ENCODE measurements at places on chromosomes 11 and 22.
A peak's percentile ranks its signal among the peaks of the same experiment; 100 is the strongest.

DNA sequence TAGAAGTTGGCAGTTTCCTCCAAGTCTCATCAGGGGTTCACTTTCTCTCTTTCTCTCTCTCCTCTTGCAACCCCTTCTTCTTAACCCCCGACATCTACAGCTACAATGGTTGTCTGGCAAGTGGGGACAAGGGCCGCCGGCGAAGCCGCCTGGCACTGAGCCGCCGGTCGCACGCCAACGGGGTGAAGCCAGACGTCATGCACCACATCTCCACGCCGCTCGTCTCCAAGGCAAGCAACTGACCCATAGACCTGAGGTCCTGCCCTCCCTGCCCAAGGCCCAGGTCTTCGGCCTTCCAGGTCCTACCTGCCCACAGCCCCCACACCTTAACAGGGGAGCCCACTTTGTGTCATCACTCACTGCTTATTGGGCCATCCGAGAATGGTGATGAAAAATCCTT lies 4.4 kb downstream of the PELI3 start:
- DNase-seq = no peak

DNA sequence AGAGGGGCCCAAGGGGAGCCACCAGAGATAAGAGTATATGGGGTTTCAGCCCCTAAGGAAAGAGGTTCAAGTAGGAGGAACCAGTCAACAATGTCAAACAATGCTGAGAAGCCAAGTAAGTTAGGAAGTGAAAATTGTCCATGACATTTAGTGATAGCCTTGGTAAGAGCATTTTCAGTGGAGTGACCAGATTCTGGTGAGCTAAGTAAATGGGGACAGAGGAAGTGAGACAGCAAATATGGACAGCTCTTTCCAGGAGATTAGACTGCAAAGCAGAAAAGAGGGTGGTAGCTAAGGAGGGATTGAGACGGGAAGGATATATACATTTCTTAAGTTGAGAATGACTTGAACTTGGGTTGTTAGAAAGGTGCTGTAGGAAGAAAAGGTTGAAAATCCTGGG lies 22.9 kb downstream of the POLD3 start:
- DNase-seq = no peak

DNA sequence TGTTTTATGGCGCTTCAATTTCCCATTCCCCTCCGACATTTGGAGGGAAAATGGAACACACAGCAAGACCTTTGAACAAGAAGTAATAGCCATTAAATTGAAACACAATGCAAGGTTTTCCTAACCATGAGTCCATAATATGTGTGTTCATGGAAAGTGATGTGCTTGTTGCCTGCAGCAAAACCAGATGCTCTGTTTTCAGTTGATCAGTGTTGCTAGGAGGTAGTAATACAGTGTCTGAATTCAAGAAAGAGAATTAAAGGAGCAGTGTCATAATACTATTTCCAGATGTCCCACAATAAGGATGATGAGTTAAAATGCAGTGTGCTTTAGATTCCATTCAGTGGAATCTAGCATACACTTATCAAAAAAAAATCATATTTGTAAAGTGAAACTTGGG lies 637.4 kb upstream of the API5 start:
- DNase-seq = no peak

DNA sequence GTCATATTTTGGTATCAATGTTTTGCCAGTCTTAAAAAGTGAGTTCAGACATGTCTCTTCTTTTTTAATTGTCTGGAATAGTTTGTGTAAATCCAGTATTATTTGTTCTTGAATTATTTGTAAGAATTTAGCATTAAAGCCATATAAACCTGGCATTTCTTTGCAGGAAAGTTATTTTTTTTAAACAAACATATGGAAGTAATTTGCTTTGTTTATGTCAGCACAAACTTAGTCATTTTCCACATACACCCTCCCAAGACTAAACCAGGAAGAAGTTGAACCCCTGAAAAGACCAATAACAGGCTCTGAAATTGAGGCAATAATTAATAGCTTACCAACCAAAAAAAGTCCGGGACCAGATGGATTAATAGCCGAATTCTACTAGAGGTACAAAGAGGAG lies 9.1 kb upstream of the CCDC81 start:
- no peak for DNase-seq

- DNase-seq = no peak
These were observed 52.9 kb downstream of the ST14 start for GRCh38 chr11:130212431-130212961.

- no peak for DNase-seq
These were observed 82.8 kb downstream of the NAT10 start for GRCh38 chr11:34188181-34188580.

- no peak for DNase-seq
These were observed 25.9 kb downstream of the PIWIL4 start for GRCh38 chr11:94593030-94593429.

DNA sequence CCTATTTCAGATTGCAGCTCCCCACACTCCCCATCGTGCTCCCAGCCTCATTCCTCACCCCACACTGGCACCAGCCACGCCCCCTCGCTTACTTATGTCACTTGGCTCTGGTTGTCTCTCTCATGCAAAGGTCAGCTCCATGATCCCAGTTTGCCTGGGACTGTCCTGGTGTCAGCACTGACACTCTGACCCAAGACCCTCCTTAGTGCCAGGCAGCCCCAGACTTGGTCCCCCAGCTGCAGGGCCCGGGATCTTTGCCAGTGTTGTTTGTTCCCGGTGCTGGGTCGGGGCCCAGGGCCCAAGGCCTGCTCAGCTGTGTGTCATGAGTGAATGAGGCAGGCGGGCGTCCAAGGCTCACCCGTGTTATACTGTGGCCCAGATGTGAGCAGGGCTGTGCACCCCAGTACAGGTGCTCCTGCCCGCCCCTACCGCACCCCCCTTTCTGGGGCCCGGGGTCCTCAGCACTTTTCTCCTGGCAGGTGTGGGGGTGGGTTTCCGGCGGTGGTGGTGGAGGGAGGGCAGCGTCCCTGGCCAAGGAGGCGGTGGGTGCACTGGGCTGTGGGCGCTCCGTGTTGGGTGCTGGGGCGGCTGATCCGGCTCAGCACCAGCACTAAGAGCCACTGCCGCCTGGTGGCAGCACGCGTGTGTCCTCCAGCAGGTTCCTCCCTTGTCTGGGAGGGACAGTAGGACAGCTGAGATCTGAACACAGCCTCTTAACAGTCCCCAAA lies 19.5 kb downstream of the IL17REL start:
- peak; percentile 78 for DNase-seq

DNA sequence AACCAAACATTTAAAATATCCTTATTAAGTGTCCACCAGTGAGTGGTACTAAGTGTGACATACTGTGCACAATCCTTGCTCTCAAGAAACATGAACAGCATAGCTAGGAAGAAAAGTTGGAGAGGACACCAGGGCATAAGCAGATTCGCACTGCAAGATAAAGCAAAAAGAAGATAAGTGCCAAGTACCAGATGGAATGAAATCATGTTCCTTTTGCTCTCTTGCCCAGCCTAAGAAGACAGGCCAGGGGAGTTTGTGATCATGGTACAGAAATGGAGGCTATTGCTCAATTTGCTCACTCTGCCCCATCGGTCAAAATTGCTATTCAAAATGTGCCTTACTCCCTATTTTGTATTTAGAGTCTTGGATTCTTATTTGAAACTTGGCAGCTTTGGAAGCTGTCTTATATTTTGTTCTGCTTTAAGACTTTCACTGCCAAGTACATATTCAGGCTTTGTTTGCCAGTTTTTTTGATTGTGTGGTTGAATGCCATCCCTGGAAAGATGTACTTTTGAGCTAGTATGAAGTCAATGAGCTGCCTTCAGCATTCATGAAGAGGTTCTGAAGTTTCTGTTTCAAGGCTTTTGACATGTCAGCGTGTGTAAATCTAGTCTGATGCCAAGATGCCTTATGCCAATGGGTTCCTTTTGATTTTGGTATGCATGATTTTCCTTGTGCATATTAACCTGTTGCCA lies 90.3 kb downstream of the PAX6 start:
- DNase-seq = no peak

GRCh38 chr11:67600324-67601029 lies 6.3 kb upstream of the NDUFV1 start:
- no peak for DNase-seq

- DNase-seq = no peak
These were observed 24.3 kb upstream of the ADA2 start for GRCh38 chr22:17243524-17243923.

GRCh38 chr11:33532257-33532656 lies 168.4 kb downstream of the C11orf91 start:
- DNase-seq = no peak

DNA sequence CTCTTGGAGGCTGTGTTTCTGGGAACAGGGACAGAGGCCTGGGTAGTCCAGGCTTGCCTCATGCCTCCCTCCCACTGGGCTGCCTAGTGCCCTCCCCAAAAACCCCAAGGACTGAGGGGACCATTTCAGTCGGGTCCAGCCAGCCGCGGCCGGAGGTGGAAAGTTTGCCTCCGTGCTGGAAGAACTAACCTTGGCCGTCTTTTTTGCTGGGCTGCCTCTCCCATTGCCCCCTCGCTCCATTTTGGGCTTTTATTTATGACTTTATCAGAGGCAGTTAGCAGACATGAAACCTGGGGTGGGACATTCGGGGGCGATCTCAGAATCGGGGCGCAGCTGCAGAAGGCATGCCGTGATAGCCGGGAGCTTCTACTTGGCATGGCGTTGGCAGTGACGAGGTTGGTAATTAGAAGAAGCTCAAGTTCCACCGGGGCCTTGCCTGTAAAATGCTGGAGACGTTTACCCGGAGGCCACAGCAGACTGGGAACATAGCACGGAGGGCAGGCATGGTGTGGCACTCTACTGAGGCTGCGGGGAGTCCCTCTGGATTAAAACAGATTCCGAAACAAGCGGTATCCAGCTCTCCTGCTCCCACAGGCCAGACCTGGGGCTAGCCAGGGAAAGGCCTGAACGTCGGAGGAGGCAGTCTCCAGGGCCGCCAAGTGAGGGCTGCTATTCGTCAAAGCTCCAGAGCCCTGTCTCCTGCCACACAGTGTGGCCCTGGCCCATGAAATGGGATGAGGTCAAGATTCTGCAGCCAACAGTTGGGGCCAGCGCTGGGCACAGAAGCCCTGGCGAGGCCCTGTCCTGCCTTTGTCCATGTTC lies 76.4 kb upstream of the PPARA start:
- DNase-seq = no peak

GRCh38 chr22:49972163-49973017 lies 11.8 kb downstream of the PIM3 start:
- DNase-seq = no peak

DNA sequence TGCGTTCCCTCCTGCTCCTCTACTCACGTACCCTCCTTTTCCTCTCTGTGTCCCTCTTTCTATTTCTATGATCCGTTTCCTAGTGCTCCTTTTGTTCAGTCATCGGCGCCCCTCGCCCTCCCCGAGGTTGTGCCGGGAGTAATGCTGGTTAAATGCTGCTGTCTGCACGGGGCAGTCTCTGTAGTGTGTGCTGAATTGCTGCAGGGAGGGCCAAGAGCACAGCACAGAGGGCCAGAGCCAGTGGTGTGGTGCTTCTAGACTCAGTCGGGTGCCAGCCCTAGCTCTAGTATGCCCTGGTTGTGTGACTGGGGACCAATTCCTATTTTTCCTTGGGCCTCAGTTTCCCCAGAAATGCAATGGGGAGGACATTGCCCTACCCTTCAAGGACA lies 98.3 kb downstream of the PKNOX2 start:
- DNase-seq = no peak

- no peak for DNase-seq
These were observed 9.3 kb downstream of the GNG3 start for GRCh38 chr11:62716816-62717215.

- DNase-seq = no peak
These were observed 8.3 kb downstream of the SEC14L6 start for GRCh38 chr22:30538280-30538679.

GRCh38 chr11:71355281-71355680 lies 92.9 kb downstream of the DHCR7 start:
- DNase-seq = no peak

DNA sequence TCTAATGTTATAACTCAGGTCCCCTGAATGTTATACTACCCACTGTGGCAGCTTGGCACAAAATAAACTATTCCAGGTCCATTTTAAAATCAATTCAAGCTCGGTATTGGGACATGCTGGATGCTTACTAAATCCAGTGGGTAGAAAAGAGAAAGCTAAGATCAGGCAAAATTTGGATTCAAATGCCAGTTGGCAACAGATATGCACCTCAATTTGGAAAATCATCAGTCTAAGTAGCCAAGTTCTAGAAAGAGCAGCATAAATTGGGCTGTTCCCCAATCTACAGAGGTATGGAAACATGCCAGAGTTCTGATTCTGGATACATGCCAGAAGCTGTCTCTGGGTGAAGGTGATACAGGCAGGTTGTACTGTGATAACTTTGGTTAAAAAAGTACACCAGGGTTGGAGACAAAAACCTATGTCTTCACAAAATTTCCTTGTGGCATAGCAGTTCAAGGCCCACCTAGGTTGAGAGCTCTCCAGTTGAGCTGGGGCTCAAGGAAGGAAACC lies 427.8 kb downstream of the LRRC4C start:
- DNase-seq = no peak

Measured in caudate nucleus (tissue), 63 donors.